Hair follicle dermal papilla cell (primary cell): ENCODE measurements at places on chromosomes 11 and 22. TPM values are rescaled to one million over a fixed set of nuclear protein-coding genes. Genes with fewer than 3 reads are reported as not detected.

OR4S2 gene
- total RNA-seq: not detected in 2 replicates

SLC35C1 gene
- 11.5 and 12.8 TPM in 2 replicates for total RNA-seq

IGF2 gene
- total RNA-seq: 0.85 and 1.9 TPM in 2 replicates

IRF7 gene
- total RNA-seq: 10.6 and 18.5 TPM in 2 replicates

ACP2 gene
- 35.7 and 37.3 TPM in 2 replicates for total RNA-seq

LDHAL6A gene
- not detected in 2 replicates for total RNA-seq

DDTL gene
- 0.61 TPM in 1 of 2 replicates, not detected in the other for total RNA-seq

MN1 gene
- 6.2 and 12.5 TPM in 2 replicates for total RNA-seq

CCDC87 gene
- total RNA-seq: 0.49 and 0.85 TPM in 2 replicates

PTPRCAP gene
- 0.32 TPM in 1 of 2 replicates, not detected in the other for total RNA-seq

PRG3 gene
- total RNA-seq: not detected in 2 replicates

TRPC6 gene
- total RNA-seq: 11.5 and 18.3 TPM in 2 replicates

CDC42BPG gene
- total RNA-seq: 0.12 and 0.32 TPM in 2 replicates

ARHGEF12 gene
- 97.0 and 113 TPM in 2 replicates for total RNA-seq

MAPK8IP1 gene
- 5.5 and 9.2 TPM in 2 replicates for total RNA-seq

C11orf58 gene
- total RNA-seq: 116 and 132 TPM in 2 replicates

MMP12 gene
- total RNA-seq: 0.97 and 9.8 TPM in 2 replicates

MADD gene
- 25.8 and 30.1 TPM in 2 replicates for total RNA-seq

WT1 gene
- not detected in 2 replicates for total RNA-seq

NTM gene
- total RNA-seq: 14.6 and 18.0 TPM in 2 replicates

OR10W1 gene
- not detected in 2 replicates for total RNA-seq

GUCY1A2 gene
- total RNA-seq: 7.1 and 9.2 TPM in 2 replicates
